ENCODE measurements at places on chromosomes 1 and 21.

DNA sequence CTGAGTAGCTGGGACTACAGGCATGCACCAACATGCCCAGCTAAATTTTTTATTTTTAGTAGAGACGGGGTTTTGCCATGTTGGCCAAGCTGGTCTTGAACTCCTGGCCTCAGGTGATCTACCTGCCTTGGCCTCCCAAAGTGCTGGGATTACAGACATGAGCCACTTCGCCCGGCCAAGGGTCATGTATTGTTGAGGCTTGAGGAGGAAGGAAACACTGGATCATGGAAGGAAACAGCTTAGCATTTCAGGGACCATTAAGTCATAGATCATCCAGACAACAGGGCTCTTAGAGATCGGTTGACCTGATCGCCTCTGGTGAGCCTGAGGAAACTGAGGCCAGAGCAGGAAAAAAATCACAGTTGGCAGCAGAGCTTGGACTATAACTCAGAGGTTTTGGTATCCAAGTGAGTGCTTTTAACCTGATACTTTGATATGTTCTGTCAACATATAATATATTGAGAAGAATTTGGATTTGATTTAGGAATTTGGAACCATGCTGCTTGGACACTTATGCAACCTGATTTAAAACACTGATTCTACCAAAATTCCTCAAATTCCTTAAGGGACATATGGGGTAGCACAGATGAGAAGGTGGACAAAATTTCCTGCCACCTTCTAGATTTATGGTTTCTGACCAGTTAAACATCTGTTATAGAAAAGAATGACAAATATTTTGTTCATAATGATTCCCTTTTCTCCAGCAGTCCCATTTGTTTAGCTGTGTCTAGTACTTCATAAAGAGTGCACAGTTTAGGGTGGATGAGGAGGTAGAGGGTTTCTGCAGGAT is 13.1 kb upstream of the BMP8A start:
- DNase-seq = no peak

GRCh38 chr21:17196623-17197022 is 316.2 kb upstream of the CXADR start:
- no peak for DNase-seq

DNA sequence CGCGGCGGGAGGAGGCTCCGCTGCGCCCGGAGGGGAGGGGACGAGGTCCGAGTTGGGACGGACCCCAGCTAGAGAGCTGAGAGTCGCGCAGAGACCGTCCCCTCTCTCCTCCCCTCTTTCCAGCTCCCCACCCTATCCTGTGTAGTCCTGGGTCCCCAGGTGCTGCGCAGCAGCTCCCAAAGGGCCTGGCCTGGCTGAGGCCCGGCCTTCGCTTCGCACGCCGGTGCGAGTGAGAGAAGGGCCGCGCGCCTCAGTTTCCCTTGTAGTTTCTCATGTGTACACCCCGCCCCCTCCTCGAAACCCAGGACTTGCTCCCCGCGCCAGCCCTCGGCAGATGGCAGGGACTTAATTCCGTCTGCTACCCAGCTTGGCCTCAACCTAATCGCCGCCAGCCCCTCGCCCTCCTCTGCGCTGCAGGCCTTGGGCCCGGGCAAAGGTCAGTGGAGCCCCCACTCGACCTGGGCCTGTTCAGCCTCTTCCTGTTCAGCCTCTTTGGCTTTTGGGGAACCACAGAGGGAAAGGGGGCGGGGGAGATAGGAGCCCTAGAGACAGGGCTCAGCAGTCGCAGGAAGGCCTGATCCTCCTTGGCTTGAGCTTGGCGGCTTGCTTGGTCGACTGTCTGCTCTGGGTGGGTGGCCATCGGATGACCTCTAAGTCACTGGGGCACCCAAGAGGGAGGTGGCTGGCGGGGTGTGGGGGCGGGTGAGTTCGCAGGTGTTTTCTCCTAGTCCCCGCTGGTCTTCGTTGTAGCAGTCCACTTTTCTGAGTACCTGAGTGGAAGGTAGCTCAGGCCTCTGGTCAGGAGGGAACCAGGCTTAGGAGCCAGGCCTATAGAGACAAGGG is 1.0 kb downstream of the ZNF687 start:
- peak; percentile 67 for DNase-seq

GRCh38 chr1:111202707-111203623 is 2.5 kb upstream of the DENND2D start:
- no peak for DNase-seq

DNA sequence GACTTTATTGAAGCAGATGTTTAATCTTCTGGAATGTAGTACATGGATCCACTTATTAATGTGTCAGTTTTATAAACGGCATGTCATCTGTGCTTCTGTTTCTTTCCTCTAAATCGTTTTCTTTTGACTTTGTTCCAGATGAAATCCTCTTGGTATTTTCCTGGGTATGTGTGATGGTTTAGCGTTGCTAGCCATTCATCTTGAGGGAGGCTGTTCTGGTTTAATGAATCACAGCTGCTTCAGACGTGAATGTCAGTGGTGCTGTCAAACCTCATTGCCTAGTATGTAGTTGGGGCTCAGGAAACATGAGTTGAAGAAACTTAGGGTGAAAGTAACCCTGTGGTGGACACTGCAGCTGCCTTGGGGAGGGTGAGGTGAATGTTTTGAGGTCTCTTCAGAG is 33.2 kb downstream of the KCNK1 start:
- DNase-seq = no peak

GRCh38 chr1:233487408-233487807 is 126.5 kb upstream of the KCNK1 start:
- DNase-seq = no peak

DNA sequence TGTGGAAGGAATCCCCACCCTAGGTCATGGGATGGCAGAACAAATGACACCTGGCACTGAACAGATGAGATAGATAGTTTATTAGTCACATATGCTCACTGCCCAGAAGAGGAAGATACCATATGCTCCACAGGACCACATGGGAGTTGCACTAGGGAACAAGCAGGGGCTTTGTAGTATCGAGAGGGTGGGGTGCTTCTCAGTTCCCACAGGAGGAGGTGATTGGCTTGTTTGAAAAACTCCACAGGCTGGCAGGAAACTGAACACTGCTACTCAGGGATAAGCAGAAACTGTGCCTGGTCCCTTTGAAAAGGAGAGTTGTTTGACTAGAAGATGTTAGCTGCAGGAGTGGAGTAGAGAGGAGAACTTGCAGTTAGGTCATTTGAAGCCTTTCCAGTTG is 31.9 kb upstream of the RXRG start:
- DNase-seq = peak; percentile 89

GRCh38 chr1:21575351-21575942 is 66.2 kb downstream of the ALPL start:
- DNase-seq = no peak

- DNase-seq = no peak
Observed at GRCh38 chr1:69421286-69421685, 146.4 kb upstream of the LRRC7 start.

DNA sequence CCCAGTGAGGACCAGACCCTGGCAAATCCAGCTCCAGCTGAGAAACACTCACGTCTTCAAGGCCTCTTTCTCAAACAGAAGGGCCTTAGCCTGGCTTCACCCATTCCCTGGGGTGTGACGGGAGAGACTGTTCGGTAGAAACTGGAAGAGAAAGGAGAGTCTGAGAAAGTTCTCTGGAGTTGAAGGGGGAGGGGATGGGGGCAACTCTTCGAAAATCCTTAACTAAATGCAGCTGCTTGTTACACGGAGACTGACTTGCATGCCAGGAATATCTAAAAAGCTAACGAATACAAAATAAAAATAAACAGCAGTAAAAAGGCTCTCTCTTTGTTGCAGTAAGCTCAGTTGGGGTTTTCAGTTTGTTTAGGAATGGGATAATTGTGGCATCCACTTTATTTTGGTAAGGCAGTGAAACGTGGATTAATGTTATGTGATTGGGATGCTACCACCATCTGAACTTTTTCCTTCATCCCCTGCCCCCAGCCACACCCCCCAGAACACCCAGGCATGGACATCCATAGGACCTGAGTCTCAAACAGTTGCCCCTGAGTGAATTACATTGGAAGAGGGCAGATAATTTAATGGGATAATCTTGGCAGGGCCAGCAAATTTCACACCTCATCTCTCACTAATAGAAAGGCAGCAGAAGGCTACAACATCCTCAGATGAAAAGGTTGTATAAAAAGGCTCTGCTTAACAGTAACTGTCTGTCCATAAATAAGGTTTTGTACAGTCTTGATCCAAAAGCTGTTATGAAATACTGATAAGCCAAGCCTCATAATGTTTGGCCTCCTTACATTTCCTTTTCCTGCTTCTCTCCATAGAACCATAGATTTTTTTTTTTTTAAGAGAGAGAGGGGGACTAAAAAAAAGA is 5.8 kb downstream of the ROR1 start:
- DNase-seq = peak; percentile 31

DNA sequence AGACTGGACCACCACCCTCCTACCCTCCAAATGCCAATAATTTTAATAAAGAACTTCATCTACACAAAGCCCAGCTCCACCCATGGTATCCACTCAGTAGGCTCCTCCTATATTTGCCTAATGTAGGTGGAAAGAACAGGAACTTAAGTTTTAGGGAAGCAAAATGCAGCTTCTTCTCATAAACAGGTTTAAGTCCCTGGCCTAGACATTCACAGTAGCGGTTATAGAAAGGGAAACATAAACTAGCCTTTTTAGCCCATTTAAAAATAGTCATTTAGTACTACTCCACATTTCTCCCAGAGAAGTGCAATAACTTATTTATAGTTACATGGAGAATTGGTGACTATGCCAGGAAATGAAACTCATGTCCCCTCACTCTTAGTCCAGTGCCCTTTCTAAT is 56.6 kb upstream of the CPLANE2 start:
- DNase-seq = no peak

DNA sequence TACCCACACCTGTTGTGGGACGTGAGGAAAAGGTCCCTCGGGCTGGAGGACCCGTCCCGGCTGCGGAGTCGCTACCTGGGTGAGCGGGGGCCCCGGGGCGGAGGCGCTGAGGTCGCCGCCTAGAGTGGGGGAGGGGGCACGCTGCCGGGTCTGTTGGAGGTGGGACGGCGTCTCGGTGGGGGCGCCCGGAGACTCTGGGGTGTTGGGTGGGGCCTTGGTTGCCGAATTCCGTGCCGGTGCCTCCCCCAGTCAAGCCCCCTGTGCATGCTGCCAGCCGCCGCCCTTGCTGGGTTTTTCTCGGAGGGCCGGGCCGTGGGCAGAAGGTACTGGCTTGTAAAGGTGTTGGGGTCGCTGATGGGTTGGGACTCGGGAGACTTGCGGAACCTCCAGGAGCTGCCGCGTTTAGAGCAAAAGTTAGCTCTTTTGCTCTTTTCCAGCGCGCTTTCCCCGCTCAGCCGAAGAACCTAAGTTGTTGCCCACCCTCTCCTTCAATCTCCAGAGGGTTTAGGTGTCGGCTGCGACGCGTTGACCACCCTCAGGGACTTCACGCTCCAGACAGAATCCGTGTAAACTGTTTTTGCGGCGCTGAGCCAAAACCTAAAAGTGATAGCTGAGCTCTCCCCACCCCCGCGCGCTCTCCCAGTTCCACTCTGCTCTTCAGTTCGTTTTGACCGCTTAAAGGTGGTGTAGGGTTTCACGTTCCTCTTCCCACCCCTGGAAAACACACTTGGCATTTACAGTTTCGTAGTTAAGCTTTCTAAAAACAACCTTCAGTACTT is at the start of gene MPC2:
MPC2 (minus strand) TSS at position 143 of the 779 bp plus-strand sequence. CDS start 1,231 bp downstream, outside the sequence.
- DNase-seq = peak; percentile 91

GRCh38 chr1:203481196-203481595 is 5.6 kb downstream of the PRELP start:
- DNase-seq = no peak

- DNase-seq = no peak
Observed at GRCh38 chr1:170694172-170694926, 30.4 kb downstream of the PRRX1 start.

DNA sequence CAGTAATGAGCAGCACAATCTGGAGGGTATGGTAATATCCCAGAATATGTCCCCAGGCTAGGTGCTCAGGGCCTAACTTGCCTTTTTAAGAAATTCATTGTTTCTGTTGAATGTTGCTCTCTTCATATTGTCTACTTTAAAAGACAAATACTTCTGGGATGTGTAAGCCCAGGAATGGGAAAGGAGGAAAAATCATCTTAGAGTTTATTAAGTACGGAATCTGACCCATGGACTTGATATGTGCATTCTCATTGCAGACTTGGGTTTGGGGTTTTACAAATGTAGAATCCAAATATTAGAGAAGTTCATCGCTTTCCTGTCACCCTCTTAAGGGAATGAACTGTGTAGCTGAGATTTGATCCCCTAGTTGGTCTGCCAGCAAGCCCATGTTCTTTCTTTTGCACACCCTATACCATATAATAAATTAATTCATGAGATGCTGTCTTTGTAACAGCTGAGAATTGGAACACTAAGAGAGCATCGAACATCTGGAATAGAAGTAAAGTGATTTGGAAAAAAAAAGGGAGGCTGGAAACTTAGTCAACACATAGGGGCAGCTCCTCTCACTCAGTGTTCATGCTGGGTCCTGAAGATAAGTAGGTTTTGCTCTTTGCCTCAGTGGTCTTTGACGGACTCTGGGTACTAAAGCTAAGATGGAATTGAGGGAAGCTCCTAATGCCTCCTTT is 235.8 kb upstream of the C1orf105 start:
- no peak for DNase-seq

- DNase-seq = no peak
Observed at GRCh38 chr1:201265756-201266155, 17.6 kb upstream of the PKP1 start.

DNA sequence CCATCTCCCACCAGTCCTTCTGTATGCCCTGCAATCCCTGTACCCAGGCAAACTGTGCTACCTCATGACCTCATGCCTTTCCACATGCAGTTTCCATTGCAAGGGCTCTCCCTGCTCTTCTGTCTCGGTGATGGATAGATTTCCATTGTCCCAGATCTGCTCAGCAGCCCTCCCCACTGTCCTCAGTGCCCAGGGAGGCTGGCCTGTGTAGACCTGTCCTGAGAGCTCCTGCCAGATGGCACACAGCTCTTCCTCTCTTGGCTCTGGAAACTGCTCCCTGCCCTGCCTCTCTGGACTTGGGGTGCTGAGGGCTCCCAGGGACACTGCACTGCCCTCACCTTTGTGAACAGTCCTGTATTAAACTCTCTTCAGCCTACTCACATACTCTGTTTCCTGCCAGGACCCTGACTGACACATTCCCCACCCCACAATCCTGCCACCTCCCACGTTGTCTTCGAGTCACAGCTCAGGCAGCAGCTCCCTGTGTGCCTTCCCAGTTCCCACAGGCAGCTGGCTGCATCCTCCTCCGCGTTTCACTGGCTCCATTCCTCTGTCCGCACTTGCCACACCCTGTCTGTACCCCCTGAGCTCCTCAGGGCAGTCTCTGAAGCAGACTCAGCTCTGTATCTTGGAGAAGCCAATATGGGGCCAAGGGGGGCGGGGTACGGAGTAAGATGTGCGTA is 57.0 kb downstream of the SPATA46 start:
- peak; percentile 18 for DNase-seq
